ENCODE measurements at places on chromosomes 12 and 14.
A peak's percentile ranks its signal among the peaks of the same experiment; 100 is the strongest.

- no peak for DNase-seq
Observed at GRCh38 chr12:47367912-47368537, 288.3 kb upstream of the AMIGO2 start.

GRCh38 chr14:100131181-100131580 lies 28.3 kb downstream of the DEGS2 start:
- DNase-seq: peak; percentile 5

DNA sequence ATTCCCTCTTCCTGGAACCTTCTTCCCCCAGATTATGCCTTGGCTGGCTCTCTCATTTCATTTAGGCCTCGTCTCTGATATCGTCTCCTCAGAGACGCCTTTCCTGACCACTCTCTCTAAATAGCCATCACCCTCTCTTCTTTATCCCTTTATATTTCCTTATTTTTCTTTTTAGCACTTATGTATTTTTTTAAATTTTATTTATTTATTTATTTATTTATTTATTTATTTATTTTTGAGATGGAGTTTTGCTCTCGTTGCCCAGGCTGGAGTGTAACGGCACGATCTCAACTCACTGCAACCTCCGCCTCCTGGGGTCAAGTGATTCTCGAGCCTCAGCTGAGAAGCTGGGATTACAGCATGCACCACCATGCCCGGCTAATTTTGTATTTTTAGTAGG lies 8.1 kb upstream of the ATP5MC2 start:
- DNase-seq: no peak

GRCh38 chr14:59069163-59069854 lies 119.2 kb upstream of the DAAM1 start:
- DNase-seq: no peak

DNA sequence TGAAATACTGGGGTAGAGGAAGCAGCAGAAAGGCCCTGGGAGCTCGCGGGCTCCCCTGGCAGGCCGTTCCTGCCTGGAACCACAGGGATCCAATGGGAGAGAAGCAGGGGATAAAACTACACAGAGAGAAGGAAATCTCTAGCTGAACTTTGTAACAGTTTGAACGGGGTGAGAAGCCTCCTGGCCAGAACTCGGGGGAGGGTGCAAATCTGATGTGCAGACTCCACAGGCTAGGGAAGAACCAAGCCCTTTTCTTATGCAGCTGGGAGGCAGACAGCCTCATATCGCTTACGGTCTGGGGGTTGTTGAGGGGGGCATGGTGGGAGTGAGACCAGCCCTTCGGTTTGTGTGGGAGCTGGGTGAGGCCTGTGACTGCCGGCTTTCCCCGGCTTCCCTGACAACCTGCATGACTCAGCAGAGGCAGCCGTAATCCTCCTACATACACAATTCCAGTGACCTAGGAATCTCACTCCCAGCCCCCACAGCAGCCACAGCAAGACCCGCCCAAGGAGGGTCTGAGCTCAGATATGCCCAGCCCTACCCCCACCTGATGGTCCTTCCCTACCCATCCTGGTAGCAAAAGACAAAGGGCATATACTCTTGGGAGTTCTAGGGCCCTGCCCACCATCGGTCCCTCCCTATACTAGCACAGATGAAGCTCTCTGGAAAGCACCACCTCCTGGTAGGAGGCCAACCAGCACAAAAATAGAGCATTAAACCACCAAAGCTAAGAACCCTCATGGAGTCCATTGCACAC lies 143.0 kb downstream of the TMTC1 start:
- peak; percentile 65 for DNase-seq
